GM03348 (cell line): ENCODE measurements at places on chromosomes 2 and 18.

DNA sequence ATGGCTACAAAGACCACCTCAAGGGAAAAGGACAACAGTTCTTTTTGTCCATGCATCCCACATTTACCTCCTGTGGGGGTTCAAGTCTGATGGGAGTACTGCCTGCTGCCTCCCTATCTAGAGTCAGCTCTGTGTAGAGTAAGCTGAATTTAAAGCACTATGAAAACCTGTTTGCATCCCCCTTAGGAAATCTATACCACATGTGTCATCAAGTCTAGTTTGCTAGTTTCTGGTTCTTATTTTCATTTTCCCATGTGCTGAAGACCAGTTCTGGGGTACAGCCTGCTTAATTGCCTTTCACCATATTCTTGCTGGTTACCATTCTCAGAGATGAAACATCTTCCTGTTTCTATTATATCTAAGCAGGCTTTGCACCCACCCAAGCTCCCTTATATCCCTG, 470.3 kb downstream of the MBD2 start:
- DNase-seq = no peak

- no peak for DNase-seq
Observed at GRCh38 chr2:75894170-75894569, 183.5 kb upstream of the GCFC2 start.

DNA sequence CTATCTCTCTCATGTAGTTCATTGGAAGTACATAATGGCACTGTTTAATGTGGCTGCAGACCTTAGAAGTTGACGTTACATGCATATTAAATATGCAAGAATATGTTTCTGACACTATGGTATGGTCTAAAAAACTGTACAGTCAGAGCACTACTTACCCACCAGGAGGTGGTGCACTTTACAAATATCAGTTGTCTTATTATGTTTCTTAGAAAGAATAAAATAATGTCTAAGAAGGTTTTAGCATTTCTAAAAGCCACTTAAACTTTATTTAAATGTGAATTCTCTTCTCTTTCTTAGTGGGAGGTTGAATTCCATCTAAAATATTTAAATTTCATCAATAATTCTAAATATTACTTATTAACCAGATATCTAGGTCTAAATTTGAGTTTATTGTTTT, 4.3 kb downstream of the TMEFF2 start:
- DNase-seq = peak; percentile 44

GRCh38 chr2:217955881-217956493, 46.8 kb downstream of the TNS1 start:
- DNase-seq = no peak

- no peak for DNase-seq
Observed at GRCh38 chr2:222256250-222256649, 42.5 kb downstream of the PAX3 start.

DNA sequence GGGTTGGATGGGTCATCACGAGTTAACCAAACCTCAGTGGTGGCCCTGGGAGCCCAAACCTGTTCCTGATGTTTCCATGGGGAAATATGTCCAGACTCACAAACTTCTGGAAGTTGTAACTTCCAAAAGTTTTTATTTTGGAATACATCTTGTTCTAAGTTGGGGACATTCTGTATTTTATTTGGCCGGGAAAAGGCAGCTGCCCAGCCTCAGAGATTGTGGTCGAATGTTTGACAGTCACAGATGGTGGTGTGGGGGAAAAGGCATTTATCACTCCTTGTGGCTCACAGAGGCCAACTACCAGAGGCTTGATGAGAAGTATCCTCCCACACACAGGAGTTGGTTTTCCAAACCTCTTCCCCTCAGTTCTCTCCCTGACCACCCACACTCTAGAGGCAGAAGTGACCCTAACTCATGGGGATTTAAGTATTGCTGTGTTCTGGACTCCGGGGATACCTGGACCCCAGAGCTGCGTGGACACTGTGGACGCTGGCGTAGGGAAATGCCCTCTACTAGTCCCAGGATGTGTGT, 124.7 kb upstream of the PPP1CB start:
- peak; percentile 68 for DNase-seq

DNA sequence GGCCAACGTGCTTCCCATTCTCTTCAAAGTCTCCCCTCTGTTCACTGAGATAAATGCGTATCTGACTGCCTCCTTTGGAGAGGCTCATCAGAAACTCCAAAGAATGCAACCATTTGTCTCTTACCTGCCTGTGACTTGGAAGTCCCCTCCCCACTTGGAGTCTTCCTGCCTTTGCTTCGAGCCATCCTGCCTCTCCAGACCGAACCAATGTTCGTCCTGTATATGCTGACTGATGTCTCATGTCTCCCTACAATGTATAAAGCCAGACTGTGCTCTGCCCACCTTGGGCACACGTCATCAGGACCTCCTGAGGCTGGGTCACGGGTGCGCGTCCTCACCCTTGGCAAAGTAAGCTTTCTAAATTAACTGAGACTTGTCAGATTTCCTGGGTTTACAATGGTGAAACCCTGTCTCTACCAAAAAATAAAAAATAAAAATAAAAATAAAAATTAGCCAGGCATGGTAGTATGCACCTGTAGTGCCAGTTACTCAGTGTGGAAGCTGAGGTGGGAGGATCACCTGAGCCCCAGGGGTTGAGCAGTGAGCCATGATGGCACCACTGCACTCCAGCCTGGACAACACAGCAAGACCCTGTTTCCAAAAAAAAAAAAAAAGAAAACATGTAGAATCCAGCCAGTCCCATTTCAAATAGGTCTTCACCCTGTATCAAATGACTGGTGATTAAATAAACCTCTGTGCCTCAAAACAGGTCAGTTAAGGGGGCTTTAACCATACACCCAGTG, 29.0 kb downstream of the HDLBP start:
- no peak for DNase-seq

GRCh38 chr2:20001361-20001863, 11.1 kb downstream of the MATN3 start:
- no peak for DNase-seq

DNA sequence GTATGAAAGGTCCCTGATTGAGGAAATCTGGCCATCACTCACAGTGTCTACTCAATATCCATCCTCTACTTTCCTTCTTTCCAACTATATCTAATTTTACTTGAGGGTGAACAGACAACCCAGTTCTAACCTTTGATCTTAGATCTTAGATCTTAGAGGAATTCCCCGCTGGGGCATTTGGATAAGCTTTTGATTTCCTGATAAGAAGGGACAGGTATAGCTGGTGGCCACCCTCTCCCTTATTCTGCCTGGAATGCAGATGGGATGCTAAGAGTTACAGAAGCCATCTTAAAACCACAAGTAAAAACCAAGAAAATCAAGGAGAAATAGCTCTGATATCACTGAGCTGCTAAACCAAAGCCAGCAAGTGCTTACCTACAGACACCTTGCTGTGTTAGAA, 77.2 kb upstream of the ACSL3 start:
- DNase-seq = no peak

DNA sequence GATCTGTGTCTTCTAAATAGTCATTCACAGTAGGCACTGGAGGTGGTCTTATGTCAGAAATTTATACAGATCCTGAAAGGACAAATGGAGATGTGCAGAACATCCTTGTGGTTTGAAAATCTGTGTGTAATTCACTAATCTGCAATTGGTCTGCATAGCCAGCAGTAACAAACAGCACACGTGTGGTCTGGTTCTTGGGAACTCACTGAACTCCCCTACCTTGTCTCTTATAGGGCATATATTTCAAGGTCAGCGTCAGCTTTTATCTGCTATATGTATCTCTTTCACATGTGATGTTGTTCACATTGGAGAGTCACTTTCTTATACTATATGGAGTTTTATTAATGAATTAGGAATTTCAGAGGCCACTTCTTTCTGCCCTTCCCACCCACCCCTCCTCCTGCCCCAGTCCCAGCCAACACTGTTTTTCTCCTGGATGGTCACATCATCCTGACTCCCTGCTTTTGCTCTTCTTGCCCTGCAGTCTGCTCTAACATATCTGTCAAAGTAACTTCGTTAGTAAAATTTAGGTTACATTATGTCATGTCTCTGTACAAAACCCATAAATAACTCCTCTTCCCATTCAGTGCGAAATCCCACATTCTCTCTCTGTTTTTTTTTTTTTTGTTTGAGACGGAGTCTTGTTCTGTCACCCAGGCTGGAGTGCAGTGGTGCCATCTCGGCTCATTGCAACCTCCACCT, 35.4 kb upstream of the CABYR start:
- no peak for DNase-seq

DNA sequence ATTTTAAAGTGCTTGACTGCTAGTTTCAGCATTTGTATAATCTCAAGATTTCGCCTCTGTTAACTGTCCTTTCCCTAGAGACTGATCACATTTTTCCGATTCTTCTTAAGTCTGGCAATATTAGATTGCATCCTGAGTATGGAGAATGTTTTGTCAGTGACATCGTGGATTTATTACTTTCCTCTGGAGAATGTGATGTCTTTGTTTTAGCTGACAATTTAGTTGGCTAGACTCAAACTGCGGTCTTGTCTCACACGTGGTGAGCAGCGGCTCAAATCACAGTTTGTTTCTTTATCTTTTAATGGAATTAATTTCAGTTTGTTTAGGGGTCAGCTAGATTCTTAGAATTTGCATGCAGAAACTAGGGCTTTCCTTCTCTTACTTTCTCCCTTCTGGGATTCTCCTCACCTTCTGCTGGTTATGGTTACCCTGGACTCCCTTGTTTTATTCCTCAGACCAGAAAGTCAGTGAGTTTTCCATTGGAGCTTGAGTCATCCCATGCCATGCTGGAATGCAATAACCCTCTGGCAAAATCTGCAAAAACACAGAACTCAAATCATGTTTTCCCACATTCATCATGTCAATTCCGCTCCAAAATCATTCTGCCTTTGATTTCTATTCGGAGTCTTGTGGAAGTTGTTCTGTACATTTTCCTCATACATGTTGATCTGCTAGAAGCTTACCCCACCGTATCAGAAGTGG, 327.2 kb upstream of the TRIB2 start:
- peak; percentile 14 for DNase-seq

DNA sequence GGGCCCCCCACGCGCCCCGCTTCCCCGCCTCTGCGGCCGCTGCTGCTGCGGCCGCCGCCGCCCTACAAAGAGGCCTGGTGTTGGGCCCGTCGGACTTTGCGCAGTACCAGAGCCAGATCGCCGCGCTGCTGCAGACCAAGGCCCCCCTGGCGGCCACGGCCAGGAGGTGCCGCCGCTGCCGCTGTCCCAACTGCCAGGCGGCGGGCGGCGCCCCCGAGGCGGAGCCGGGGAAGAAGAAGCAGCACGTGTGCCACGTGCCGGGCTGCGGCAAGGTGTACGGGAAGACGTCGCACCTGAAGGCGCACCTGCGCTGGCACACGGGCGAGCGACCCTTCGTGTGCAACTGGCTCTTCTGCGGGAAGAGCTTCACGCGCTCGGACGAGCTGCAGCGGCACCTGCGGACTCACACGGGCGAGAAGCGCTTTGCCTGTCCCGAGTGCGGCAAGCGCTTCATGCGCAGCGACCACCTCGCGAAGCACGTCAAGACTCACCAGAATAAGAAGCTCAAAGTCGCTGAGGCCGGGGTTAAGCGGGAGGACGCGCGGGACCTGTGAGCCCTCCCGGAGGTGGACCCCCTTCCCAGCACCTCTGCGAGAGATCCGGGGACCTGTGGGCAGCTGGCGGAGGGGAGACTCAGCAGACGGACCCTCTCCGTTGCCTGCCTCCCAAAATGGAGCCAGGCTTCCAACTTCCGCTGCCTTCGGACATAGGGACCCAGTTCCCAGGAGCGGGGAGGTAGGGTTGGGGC, 1.9 kb downstream of the SP5 start:
- peak; percentile 71 for DNase-seq

DNA sequence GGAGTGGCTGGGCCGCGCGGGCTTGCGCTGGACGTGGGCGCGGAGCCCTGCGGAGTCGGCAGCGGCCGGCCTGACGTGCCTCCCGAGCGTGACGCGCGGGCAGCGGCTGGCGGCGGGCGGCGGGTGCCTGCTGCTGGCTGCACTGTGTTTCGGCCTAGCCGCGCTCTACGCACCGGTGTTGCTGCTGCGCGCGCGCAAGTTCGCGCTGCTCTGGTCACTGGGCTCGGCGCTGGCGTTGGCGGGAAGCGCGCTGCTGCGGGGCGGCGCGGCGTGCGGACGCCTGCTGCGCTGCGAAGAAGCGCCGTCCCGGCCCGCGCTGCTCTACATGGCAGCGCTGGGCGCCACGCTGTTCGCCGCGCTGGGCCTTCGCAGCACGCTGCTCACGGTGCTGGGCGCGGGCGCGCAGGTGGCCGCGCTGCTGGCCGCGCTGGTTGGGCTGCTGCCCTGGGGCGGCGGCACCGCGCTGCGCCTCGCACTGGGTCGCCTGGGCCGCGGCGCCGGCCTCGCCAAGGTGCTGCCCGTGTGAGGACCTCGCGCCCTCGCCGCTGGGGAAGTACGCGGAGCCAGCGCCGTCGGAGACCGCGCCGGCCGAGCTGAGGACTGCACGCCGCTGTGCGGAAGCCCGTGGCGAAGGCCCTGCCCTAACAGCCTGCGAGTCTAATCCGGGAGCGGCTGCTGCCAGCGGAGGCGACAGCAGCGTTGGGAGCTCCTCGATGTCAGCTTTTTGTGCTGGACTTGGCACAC, 526 bp downstream of the SFT2D3 start:
- peak; percentile 88 for DNase-seq

GRCh38 chr2:141280037-141280436, 850.8 kb downstream of the LRP1B start:
- no peak for DNase-seq

- no peak for DNase-seq
Observed at GRCh38 chr18:21303895-21304294, 61.9 kb downstream of the GREB1L start.

- DNase-seq = no peak
Observed at GRCh38 chr2:158923180-158923594, 45.3 kb upstream of the TANC1 start.

DNA sequence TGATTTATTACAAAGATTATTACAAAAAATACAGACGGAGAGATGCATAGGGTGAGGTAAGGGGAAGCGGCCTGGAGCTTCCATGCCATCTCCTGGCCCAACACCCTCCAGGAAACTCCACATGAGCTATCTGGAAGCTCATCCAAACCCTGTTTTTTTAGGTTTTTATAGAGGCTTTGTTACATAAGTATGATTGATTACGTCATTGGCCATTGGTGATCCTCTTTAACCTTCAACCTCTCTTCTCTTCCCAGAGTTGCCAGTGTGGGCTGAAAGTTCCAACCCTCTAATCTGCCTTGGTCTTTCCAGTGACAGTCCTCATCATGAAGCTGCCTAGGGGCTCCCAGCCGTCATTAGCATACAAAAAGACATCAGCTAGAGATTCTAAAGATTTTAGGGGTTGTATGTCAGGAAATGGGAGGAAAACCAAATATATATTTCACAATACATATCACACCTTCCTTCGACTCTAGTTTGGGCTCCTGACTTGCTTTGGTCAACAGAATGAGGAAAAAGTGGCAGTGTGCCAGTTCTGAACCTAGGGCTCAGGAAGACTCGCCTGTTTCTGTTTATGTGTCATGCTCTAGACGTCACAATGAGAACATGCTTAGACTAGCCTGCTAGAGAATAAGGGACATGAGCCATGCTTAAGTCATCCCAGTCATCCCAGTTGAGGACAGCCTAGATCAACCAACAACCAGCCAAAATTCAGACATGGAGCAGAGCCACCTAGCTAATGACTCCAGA, 54.1 kb downstream of the ETAA1 start:
- DNase-seq = no peak

GRCh38 chr18:12911025-12911928, 27.2 kb upstream of the PTPN2 start:
- DNase-seq = peak; percentile 60

- DNase-seq = peak; percentile 62
Observed at GRCh38 chr2:85804583-85804982, 50.8 kb downstream of the ATOH8 start.
